ENCODE measurements at places on chromosomes 1 and 21.
A peak's percentile ranks its signal among the peaks of the same experiment; 100 is the strongest.

- DNase-seq, result no peak
These were observed 42.3 kb upstream of the PPP2R5A start for GRCh38 chr1:212242985-212243308.

DNA sequence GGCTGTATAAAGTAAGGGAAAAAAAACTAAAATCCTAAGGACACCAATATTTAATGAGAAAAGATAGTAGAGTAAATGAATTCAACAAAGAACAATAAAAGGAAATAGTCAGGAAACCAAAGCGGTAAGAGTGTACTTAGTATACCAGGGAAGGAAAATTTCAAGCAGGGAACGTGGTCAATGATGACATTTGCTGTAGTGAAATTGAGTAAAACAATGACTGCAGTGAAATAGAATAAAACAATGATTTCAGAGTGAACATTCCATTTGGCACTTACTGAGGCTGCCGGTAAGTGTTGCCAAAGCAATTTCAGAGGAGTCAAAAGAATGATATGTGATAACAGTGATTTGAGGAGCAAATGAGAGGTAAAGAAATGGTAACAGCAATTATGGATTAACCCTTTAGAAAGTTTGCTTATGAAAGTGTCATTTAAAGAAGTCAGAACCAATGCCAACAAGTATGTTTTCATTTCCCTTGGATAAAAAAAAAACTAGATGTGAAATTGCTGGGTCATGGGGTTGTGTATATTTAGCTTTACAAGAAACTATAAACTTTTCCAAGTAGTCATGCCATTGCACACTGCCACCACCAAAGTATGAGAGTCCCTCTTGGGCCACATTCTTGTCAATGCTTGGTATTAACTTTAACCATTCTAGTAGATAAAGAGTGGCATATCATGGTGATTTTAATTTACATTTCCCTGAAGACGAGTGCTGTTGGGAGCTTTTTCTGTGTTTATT is 50.5 kb downstream of the VCAM1 start:
- DNase-seq, result no peak

DNA sequence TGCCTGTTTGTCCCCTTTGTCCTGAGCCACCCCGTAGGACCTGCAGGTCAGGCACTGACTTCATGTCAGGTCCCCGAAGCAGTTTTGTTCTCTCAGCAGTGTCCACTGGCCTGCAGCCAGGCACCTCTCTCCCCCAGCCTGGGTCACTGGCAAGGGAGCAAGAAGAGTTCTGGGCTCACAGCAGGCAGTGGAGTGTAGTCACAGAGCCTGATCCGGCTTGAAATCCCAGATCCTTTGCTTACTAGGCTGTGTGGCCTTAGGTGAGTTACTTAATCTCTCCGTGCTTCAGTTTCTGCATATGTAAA is 34.2 kb downstream of the L1TD1 start:
- DNase-seq, result peak; percentile 51

DNA sequence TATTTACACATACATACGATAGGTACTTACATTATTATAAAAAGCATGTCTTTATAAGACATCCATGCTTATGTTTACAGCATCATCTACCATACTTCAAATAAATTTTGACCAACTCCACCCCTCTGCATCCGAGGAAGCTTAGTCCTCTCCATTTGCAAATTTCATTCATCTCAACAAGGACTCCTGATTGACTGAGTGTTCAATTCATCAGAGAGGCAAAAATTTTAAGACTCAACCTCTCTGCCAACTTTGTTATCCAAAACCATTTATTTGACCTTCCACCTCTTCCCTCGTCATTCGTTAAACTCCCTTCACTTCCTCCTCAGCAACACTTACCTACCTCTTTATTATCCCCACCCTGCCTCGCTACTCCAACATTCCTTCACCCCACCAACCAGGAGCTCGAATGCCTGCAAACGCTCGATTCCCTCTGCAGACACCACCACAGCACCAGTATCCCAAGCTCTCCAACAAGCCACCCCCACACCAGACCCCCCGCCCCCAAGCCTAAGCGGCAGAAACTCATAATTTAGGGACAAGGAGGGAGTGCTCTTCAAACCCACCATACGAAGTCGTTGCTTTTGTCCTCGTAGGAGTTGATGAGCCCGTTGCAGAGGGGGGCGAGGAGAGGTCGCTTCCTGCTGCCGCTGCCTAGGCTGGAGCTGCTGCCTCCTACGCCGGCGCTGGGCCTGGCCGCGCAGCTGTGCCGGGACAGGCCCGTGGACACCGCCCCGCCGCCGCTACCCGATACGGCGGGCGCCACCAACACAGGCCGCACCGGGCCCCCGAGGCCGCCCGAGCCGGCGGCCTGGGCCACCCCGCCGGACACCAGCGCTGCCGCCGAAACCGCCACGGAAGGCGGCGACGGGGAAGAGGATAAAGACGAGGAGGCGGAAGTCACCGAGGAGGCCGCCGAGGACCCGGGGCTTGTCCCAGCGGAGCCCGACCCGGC is 803 bp downstream of the COP1 start:
- peak; percentile 86 for DNase-seq

- no peak for DNase-seq
These were observed 7.7 kb upstream of the SLC26A9 start for GRCh38 chr1:205950826-205951549.

GRCh38 chr1:228917342-228917741 is 182.1 kb downstream of the RHOU start:
- no peak for DNase-seq

GRCh38 chr1:185798505-185798904 is 64.3 kb downstream of the HMCN1 start:
- no peak for DNase-seq

DNA sequence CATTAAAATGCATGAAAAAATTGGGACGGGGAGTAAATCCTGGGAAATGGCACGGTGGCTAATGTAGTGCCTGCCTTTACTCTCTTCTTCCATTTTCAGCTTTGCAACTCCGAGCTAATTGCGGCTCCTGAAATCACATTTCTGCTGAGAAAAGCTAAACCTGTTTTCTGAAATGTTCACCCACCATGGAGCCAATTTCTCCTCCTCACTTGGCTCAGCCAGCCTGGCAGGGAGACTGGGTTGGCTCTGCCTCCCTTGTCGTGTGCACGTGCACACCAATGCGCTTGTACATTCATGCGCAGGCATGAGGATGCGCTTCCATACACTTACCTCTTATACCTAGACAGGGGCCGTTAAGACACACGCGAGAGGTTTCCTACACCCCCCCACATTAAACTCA is 165.4 kb downstream of the PLXNA2 start:
- DNase-seq, result no peak

DNA sequence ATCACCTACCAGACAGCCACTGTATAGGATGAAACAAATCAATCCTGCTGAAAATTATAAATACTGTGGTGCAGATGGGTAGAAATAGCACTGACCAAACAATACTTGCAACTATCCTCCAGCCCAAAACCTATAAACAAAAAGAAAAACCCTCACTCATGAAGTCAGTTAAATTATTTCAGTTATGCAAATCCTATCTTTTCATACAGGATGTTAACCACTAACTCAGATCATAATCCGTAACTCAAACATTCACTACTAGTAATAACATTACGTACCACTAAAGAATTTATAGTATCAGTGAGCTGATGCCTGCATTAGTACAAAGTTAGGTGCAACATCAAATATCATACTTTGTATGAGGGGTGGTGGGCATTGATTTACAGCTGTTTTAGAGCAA is 2.6 kb downstream of the NDC1 start:
- DNase-seq, result no peak

- DNase-seq, result no peak
These were observed 212.8 kb downstream of the PBX1 start for GRCh38 chr1:164771619-164772361.

DNA sequence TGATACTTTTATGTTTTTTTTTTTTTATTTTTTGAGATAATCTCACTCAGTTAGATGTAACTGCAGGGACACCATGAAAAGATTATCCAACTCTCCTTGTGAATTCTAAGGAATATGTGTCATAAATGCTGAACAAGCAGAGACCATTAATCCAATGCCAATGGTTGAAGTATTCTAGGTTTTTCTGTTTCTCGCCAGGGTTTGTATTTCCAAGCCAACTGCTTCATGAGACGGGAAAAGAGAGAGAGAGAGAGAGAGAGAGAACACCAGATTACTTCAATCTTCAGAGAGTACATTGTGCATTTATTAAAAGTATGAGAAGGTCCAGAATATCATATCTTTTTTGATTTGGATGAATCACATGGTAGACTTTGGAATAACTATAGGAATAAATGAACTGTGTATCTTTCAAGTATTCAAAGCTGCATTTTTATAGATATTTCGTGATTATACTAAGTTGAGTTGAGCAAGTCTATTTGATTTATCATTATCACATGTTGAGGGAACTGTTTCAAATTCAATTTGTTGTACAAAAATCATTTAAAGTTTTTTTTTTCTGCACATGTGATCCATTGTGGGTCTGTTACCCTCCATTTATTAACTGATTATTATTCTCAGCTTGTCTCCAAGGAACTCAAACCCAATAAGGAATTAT is 108.4 kb downstream of the PLA2G4A start:
- no peak for DNase-seq

GRCh38 chr1:155871390-155871789 is 12.0 kb downstream of the SYT11 start:
- no peak for DNase-seq

- peak; percentile 89 for DNase-seq
These were observed 150.6 kb upstream of the ZC3H12A start for GRCh38 chr1:37323486-37324377.

DNA sequence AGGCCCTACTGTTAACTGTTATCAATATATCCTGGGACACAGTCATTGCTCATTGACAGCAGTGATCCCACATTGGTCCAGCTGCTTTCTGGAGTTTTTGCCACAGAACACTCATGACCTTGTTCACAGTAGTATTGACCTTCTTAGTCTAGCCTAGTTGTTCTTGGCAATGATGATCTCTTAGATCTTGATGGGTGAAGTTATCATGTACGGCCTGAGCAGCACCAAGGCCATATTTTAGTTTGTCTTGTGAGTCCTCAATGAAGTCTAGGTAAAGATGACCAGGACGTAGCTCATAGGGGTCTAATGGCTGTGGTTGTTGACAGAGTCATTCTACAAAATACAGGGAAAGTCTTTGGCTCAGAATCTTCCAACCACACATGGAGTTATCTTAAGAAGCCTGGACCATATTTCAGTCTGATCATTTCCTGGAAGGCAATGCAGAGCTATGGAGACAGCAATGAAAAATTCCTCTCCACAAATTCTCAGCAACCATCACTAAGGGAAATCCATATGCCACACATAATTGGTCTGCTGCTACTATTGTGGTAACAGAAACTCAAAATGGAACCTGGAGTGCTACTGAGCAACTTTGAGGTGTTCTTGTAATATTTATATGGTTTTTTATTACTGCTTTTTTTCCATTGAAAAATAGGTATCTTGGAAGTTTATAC is 279.6 kb downstream of the GRIK1 start:
- no peak for DNase-seq

- peak; percentile 33 for DNase-seq
These were observed 6.4 kb downstream of the IL6R start for GRCh38 chr1:154411525-154411924.

- no peak for DNase-seq
These were observed 32.0 kb upstream of the EPS15 start for GRCh38 chr1:51551081-51551480.

DNA sequence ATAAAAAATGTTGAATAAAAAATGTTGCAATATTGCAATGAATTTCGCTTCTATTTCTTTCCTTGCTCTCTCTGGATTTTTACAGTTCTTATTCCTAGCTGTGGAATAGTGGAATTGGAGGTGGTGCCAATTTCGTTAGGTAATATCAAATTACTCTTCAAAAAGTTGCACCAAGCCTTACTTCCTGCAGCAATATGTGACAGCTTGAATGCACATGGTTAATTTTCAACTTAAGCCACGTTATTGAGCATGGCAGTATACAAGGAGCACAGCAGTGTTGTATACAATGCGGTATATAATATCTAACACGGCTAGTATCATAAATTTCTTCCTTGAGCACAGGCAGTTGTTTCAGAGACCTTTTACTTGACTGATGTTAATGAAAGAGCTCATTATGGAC is 152.5 kb downstream of the NOS1AP start:
- no peak for DNase-seq

- peak; percentile 53 for DNase-seq
These were observed 33.8 kb downstream of the CLIC6 start for GRCh38 chr21:34702341-34703170.

GRCh38 chr1:153537376-153537730 is 1.6 kb upstream of the S100A6 start:
- no peak for DNase-seq

DNA sequence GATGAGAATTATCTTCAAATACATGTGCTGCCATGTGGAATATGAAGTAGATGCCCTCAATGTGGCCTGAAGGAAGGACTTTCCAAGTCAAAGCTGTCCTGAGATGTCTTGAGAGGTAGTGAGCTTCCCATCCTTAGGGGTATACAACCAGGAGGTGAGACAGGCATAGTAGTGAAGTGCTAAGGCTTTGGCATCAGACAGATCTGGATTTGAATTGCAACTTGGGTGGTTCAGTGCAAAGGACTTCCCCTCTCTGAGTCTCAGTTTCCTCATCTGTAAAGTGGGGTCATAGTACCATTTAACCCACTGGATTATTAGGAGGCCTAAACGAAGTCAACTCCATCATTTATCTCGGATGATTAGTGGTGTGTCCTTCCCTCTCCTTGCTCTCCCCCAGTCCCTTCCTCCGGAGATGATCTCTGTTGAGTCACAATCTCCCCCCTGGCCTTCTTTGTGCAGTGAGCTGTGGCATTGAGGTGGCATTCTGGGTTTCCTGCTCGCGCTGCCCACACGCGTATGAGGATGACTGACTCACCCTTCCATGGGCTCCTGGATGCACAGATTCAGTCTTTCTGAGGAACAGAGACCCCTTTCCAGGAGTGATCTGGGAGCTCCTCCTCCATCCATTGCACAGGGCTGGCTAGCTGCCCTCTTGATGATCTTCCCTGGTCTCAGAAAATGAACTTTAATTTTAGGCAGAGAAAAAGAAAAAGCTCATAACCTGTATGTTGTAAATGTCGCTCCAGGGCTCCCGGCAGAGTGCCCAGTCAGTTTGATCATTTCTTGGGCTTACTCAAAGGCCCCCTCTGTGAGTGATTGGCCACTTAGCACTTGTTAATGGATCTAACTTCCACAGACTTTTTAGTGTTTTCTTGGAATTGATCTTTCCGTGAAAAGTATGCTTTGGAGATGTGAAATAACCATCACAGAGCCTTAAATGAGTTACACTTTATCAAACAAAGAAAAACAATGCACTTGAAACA is 354.6 kb downstream of the PTPRU start:
- DNase-seq, result peak; percentile 46

DNA sequence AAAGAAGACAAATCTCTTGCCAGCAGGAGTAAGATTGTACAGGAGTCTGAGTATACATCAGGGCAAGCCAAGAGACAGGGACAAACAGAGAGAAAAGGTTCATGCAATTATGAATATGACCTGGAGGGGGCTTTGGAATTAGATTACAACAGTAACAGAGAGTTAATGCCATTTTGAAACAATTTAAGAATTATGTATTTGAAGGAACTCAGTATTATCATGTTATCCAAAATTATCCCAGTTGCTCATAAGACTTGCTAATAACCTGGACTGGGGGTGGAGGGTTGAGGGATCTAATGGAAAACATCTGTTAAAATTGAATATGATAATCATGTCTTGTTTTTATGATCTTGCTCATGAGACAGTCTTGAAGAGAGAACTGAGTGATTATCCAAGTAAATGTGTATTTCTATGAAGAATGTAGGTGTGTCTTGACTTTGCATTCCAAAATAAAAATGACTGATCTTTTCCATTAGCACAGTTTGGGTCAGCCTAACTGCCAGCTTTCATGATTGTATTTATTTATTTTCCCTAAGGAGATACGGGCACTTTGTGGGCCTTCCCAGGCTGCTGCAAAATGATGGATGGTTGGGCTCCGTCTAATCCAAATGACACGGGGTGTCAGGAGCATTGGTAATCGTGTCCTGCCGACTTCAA is 117.7 kb downstream of the ERG start:
- no peak for DNase-seq

All from endodermal cell (in vitro differentiated cells).